Activated CD4-positive, alpha-beta T cell treated with anti-CD3 and anti-CD28 coated beads, Interleukin-2, amount 10 ng/mL, durations not matched to agents 7 days and 5 days (primary cell): ENCODE measurements at places on chromosomes 7 and 10.
A peak's percentile ranks its signal among the peaks of the same experiment; 100 is the strongest.

DNA sequence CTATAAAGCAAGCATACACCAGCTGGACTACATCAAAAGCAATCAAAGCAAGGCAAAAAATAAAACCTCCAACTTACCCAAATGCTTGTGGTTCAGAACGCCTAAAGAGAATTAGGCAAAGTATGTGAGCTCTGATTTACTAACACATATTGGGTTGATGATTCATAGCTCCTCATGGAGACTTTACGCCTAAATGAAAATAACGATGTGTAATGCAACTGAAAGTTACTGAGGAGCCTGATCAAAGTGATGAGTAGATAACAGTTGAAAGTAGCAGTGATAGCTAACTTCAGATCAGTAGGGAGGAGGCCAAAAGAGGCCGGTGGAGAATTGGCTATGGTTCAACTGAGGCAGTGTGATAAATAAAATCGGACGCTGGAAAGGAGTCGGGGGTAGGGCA is 85.0 kb downstream of the MPP7 start:
- no peak for DNase-seq

GRCh38 chr10:112536663-112537062 is 89.6 kb downstream of the VTI1A start:
- DNase-seq, result no peak

DNA sequence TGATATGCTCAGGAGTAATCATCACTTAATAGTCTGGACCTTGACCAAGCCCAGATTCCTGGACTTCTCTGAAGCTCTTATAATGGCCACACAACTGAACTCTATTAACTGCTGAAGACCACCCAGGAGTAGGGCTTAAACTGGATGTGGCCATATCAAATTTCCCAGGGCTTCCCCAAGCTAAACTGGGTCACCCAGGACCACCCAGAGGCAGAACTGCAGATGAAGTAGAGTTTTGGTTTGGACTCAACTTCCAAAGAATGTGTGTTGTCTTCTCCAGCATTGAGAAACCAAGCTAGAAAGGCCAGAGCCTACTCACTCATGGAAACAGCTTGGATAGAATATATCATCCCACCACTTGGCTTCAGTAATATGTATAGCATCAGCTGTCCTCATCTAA is 358.2 kb upstream of the MEOX2 start:
- no peak for DNase-seq

GRCh38 chr10:119650692-119651513 is at the start of gene BAG3:
Gene BAG3, plus strand, starts transcription at chr10:119651380. Its CDS starts 296 bp downstream, at chr10:119651676.
- peak; percentile 82 for DNase-seq

- DNase-seq, result no peak
Measured at GRCh38 chr10:7488418-7488829, 77.6 kb upstream of the SFMBT2 start.
